ENCODE measurements at places on chromosomes 16 and 17.

GRCh38 chr16:85289760-85290625 is 177.7 kb upstream of the CIBAR2 start:
- no peak for DNase-seq

DNA sequence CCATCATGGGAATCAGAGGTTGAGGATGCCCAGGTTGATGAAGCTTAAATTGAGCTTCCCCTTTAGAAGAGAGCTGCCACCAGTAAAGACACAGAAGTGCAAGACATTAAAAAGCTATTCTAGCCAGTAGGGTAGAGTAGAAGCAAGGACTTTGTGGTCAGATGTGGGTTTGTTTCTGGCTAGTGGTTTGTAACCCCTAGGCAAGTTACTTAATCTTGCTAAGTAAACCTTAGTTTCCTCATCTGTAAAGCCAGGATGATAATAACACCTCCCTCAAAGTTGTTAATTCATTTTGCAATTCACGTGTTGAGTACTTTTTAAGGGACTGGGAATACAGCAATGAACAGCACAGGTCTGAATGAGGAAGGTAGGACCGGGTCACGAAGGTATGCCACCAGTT is 3.6 kb downstream of the SNTB2 start:
- DNase-seq, result no peak

- DNase-seq, result no peak
Measured at GRCh38 chr16:2361129-2361528, 20.6 kb upstream of the ABCA3 start.

GRCh38 chr16:78892951-78893733 is 707.4 kb downstream of the MAF start:
- DNase-seq, result no peak
